ENCODE measurements at places on chromosomes 5 and 9. TPM values are rescaled to one million over a fixed set of nuclear protein-coding genes. Genes with fewer than 3 reads are reported as not detected.

GRCh38 chr9:77810637-77811119, 162.6 kb upstream of the GNA14 start:
- no peak for DNase-seq

DNA sequence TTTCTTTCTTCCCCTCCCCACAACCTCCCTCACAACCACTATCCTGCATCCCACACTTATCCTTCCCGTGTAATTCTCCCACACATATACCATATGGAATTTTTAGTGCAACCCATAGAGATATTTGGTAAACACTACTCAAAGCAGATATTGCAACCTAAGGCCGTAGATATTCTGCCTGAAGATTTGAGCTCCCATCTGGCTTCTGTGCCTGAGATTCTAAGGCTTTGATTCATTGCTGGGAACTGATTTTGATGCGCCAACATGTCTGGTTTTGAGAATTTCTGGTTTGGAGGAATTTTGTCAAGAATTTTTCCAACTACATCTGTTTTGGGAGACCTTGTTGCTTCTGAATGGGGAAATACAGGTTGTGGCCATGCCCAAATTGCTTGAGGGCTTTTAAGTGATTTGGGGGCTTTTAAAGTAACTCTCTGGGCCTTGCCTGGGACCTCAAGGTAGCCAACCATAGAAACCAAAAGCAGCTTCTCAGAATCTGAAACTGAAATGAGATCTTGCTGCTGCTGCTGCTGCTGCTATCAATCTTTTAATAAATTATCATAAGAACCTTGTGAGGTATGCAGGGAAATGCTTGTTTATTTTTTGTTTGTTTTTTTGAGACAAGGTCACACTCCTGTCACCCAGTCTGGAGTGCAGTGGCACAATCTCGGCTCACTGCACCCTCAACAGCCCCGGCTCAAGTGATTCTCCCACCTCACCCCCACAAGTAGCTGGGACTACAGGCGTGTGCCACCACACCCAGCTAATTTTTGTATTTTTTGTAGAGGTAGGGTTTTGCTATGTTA, 36.2 kb downstream of the PLAC8L1 start:
- no peak for DNase-seq

GRCh38 chr5:132268769-132269551, 11.5 kb downstream of the PDLIM4 start:
- DNase-seq, result no peak

ANKRD55 gene
- total RNA-seq, result 1.0 TPM
